Choroid plexus epithelial cell (primary cell): ENCODE measurements at places on chromosomes 3 and 15.
A peak's percentile ranks its signal among the peaks of the same experiment; 100 is the strongest.

GRCh38 chr15:65525622-65526021 lies 4.6 kb upstream of the HACD3 start:
- peak; percentile 36 for DNase-seq

GRCh38 chr15:51192521-51193280 lies 98.0 kb upstream of the TNFAIP8L3 start:
- DNase-seq, result peak; percentile 95

DNA sequence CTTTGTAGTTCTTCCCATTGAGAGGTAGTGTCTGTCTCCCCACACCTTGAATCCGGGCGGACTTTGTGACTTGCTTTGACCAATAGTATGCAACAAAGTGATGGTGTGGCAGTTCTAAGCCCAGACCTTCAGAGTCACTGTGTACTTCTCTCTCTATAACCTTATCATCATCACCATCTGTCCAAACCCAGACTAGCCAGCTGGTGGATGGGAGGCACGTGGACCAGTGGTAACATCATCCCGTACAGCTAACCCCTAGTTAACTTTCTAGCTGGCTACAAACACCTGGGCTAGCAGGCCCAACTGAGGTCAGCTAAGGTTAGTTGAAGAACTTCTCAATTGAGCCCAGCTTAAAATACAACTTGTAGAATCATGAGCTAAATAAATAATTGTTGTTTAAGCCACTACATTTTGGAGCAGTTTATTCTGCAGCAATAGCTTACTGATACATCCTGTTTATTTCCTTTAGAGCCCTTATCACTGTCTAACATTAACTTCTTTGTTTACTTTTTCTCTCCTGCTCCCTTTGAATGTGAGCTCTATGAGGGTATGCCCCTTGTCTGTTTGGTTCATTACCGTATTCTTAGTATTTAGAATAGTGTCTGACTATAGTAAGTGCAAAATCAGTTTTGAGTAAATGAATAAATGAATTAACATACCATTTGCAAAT lies 11.5 kb upstream of the CCR9 start:
- DNase-seq, result no peak

GRCh38 chr3:132180337-132180791 lies 136.8 kb upstream of the ACP3 start:
- DNase-seq, result peak; percentile 82

GRCh38 chr15:55917881-55918296 lies 75.5 kb downstream of the NEDD4 start:
- DNase-seq, result peak; percentile 96

DNA sequence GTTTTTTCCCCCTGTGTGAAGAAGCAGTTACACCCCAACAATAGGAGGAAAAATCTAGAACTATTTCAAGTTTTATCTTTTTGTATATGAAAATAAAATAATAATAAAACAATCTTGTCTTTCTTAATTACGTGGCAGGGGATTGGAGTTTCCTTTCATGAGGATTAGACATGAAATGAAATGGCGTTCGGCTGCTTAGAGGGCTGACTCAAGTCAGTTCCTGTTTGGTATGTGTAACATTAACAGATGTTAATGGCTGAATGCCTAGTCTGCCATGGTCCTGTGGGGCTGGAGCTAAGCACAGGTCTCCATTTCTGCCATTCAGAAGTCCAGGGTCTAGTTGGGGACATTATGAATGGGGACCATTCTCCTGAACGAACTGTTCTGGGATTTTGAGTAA lies 3.1 kb upstream of the EXOG start:
- peak; percentile 12 for DNase-seq

GRCh38 chr15:73684581-73685455 lies 635 bp downstream of the CD276 start:
- peak; percentile 66 for DNase-seq

- DNase-seq, result no peak
Measured at GRCh38 chr15:67087507-67088172, 22.2 kb downstream of the SMAD3 start.

DNA sequence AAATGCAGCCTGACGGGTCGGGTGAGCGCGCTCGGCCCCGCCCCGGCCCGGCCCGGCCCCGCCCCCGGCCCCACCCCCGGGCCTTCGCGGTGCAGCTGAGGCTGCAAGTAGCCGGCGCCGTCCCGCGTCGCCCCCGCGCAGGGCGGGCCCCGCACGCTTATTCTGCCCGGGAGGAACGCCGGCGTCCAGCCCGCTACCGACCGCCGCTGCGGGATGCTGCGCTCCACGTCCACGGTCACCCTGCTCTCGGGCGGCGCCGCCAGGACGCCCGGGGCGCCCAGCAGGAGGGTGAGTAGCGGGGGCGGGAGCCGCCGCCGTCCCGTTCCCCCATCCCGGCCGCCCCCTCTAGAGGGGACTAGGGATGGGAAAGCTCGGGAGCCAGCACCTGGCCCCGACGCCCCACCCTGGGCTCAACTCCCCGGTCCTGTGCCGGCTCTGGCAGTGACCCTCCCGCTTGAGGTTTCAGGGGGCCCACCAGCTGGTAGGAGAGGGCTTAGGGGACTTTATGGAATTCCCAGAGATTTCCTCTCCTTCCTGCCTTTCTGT lies at the start of gene MYZAP:
MYZAP (plus strand) TSS at position 83 of the 546 bp plus-strand sequence; CDS start at position 214, 131 bp downstream.
- peak; percentile 20 for DNase-seq

DNA sequence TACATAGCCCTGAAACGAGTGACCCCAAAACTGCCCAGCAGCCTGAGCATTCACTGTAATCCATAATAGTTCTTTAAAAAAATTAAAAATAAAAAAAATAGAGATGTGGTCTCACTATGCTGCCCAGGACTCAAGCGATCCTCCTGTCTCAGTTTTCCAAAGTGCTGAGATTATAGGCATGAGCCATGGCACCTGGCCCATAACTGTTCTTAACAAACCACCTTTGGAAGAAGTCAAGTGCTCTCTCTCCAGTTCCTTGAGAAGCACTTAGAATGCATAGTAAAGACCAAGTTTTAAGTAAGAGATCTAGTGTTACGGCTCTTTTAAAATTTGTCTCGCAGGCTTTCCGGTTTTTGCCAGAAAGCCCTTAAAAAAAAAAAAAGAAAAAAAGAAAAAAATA lies 8.2 kb downstream of the CDC25A start:
- no peak for DNase-seq

- DNase-seq, result no peak
Measured at GRCh38 chr3:75295013-75295412, 369.1 kb upstream of the FRG2C start.

DNA sequence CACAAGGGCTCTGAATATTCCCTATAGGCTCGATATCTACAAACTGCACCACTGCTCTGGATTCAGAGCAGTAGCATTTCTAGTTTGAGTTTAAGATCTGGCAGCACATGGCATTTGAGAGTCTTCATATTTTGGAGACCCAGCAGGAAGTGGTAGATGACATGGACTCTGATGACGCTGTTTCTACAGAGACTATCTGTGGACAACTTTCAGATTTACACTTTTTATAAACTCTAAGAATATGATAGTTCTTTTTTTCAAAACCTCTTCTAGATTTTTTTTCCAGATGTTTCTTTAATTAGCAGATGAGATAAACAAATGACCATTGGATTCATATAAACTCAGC lies 35.8 kb downstream of the ARMC8 start:
- no peak for DNase-seq

GRCh38 chr15:73751899-73752805 lies 999 bp downstream of the INSYN1 start:
- no peak for DNase-seq

- no peak for DNase-seq
Measured at GRCh38 chr3:111700054-111700453, 104.9 kb upstream of the ZBED2 start.

- DNase-seq, result peak; percentile 28
Measured at GRCh38 chr15:98872774-98873173, 134.8 kb downstream of the PGPEP1L start.

DNA sequence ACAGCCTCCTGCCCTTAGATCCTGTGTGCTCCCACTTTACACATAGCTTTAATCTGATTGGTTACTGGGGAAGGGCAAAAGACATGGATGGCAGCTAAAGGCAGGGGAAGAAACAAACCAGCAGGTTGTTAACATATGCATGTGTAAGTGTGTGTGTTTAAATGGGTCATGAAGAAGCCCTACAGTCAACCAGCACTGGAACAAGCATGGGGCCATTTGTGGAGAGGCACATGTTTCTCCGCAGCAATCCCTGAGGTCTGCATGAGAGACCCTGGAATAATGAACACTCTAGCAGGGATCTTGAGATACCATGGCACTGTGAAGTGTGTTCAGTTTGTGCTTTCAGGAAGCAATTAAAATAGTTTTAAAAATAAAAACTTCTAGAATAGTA lies 6.0 kb downstream of the KLF13 start:
- DNase-seq, result no peak

- DNase-seq, result peak; percentile 75
Measured at GRCh38 chr3:120780977-120781376, 38.4 kb downstream of the GTF2E1 start.

DNA sequence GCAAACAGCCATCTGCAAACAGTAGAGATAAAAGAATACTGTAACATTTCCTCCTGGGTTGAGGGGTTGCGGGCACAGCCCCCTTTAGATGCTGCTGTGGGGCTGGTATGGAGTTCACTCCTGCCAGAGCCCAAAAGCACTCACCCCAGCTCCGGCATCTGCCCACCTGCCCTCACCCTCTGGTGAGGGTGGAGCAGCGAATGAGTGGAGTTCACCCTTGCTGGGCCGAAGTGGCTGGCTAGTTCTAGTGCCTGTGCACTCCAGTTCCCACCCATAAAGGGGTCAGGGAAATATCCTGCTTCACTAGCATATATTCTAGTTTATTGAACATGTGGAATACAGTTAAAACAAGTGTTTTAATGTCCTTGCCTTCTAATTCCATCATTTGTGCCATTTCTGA lies 209.7 kb upstream of the SGO1 start:
- no peak for DNase-seq

DNA sequence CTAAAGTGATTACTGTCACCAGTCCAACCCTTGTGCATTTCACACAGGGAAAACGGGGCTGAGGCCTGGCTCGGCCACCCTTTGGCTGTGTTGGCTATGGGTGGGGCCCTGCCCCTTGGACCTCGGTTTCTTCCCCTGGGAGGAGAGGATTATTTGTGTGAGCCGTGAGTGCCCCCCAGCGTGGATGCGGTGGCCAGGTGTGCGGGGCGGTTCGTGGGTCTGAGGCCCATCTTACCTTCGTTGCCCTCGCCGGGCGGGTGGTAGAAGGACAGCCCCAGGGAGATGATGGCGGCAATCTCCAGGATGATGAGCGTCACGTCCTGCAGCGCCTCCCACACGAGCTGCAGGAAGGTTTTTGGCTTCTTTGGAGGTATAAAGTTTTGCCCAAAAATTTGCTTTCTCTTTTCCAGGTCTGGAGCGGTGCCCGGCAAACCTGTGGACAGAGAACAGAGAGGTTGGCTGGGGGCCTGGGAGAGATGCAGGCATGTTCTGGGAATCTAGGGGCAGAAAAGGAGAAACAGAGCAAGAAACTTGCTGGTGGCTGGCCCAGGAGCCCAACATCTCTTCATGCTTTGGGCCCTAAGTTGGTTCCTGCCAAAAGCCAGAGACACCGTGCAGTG lies 89.6 kb upstream of the SEC13 start:
- DNase-seq, result no peak

DNA sequence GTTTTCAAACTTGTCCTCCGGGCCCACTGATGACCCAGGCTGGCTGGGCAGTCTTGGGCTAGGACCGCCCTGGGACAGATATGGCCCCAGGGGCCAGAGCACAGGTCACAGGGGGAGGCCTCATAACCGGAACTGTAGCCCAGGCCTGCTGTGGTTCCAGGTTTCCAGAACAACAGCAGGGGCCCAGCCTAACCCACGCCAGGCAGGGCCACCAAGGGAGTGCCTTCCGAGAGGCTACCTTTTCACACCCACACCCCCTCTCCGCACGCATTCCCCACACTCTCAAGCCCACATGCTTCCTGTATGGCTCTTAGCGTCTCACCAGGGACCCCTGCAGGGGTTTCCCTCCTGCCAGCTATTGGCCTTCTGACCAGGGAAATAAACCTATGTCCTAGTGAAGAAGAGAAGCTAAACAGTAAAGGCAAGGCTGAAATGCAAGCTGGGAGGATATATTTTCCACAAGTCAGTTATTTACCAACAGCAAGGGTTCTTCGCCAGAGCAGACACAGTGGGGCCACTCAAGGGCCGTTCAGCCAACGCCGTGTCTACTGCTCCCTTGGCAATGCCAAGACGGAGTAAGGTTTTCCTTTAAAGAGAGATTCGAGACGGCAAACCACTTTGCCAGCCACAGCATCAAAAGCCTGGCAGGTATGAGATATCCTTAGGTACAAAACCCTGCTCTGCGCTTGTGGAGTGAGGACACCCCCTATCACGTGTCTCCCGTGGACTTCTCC lies 135.1 kb downstream of the ATP10A start:
- DNase-seq, result no peak

GRCh38 chr3:146177519-146177918 lies 16.5 kb upstream of the PLOD2 start:
- no peak for DNase-seq

DNA sequence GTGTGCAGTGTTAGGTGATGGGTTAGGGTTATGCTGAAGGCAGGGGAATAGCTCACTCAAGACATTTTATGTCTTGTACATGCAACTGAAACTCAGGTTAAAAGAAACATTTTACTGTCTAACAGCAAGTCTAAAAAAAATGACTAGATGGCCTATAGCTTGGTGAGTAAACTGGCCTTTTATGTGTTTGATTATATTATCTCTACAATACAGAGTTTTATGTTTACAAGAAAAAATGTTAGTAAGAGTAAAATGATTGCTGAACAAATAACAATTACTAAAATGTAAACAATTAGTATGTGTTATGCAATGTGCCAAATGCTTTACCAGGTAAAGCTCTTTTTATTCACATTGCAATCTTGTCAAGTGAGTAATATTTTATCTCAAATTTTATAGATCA lies 1039.6 kb downstream of the ROBO2 start:
- no peak for DNase-seq

- no peak for DNase-seq
Measured at GRCh38 chr3:39168156-39168780, 14.9 kb upstream of the CSRNP1 start.
